ENCODE measurements at places on chromosomes 13 and 19.
A peak's percentile ranks its signal among the peaks of the same experiment; 100 is the strongest.

DNA sequence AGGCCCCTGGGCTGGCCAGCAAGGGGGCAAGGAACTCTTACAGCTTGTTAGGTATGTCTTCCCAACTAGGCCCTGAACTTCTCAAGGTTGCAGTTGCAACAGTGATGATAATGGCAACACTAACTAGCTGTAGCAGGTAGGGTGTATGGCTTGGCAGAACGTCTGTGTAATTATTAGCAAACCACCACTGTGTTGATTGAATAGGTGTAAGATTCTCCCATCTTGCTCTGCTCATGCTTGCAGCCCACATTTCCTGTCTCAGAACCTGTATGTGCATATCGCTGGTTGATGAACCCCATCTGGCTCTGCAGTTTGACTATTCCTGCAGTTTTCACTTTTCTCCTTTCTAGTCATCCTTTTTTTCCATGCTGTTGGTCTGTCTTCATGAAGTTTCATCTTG, 178.8 kb downstream of the KATNAL1 start:
- no peak for DNase-seq

DNA sequence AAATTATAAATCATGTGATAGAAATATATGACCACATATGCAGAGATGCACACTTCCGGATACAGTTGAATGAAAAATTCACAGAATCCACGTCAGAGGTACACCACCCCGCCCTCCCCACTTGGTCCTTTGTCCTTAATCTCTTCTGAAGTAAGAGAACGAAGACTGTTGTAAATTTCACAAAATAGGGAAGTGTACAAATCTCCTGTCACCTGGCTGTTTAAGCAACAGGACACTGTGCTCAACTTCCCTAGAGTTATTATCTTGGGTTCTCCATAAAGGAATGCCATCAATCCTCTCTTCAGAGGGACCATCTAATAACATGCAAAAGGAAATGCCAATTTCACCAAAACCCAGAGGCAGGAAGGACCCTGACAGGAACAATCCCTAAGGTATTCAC, 10.5 kb upstream of the CEACAM6 start:
- DNase-seq: no peak

GRCh38 chr19:7970716-7971448, 27.4 kb upstream of the TIMM44 start:
- DNase-seq: peak; percentile 37

GRCh38 chr19:15251010-15251748, 18.9 kb upstream of the EPHX3 start:
- DNase-seq: peak; percentile 73

Measured in fibroblast of skin of abdomen (primary cell).